ENCODE measurements at places on chromosomes 1 and 21.

GRCh38 chr21:43922949-43923348, 57.9 kb downstream of the AGPAT3 start:
- no peak for DNase-seq

DNA sequence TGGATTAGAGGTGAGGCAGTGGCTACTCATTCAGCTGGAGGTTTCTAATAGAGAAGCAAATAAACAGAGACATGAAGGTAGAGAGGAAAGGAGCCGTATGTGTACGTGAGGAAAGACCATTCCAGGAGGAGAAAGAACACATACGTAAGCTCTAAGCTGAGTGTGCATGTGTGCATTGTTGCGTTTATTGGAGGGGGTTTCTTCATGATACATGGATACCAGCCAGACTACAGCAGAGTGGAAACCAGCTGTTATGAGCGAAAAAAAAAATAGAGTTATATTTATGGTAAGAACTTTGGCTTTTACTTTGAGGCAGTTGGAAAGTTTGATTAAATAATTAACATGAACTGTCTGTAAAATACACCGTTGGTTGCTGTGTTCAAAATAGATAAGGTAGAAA, 173.4 kb upstream of the RGS18 start:
- DNase-seq: no peak

GRCh38 chr1:22264464-22265341, 121.8 kb upstream of the WNT4 start:
- no peak for DNase-seq

- no peak for DNase-seq
Measured at GRCh38 chr1:225577241-225577640, 75.7 kb downstream of the ENAH start.

DNA sequence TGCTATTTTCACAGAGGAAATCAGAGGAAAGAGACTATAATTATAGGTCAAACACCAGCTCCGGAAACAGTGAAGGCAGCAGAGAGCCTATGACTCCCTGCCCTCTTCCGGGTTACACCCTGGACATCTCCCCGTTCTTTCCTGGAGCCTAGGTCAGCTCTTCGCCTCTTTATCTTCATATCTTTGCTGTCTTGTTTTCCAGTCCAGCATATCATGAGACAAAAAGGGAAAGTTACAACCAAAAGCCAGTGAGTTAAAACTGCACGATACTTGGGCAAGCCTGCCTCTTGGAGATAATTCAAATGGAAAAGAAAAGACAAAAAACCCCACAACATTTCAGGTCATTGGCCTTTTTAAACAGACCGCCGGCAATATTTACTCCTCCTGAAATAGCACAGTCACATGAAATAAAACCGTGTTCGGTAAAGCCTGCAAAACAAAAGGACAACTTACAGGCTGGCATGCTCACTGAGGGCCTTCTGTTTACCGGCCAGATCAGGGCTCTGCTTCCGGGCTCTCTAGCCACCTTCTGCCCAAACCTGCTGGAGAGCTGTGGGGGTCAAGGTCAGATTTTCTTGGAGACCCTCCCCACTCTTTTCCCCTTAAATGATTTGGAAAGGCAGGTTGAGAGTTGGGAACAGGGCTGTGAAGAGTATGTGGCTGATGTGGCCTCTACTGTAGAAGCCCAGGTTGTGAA, 42.8 kb upstream of the PPP2R5A start:
- no peak for DNase-seq

DNA sequence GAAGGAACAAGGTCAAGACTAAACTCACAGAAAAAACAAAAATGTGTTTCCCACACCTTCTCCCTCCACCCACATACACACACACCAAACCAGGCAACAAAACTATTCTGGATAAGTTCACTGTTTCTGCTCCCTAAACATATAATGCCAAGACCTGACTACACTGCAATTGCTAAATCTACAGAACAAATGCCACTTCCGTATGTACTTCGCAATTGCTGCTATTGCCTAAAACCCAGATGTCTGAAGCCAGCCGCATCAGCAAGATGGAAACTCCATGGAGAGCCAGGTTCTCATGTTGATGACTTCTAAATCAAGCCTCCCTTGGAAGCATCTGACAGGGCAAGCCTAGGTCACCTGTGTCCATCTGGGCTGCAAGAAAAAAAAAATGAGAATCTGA, 8.3 kb upstream of the AIM2 start:
- no peak for DNase-seq

- DNase-seq: no peak
Measured at GRCh38 chr1:54465351-54465811, 59.2 kb upstream of the SSBP3 start.

- DNase-seq: no peak
Measured at GRCh38 chr1:170727963-170728362, 64.0 kb downstream of the PRRX1 start.

DNA sequence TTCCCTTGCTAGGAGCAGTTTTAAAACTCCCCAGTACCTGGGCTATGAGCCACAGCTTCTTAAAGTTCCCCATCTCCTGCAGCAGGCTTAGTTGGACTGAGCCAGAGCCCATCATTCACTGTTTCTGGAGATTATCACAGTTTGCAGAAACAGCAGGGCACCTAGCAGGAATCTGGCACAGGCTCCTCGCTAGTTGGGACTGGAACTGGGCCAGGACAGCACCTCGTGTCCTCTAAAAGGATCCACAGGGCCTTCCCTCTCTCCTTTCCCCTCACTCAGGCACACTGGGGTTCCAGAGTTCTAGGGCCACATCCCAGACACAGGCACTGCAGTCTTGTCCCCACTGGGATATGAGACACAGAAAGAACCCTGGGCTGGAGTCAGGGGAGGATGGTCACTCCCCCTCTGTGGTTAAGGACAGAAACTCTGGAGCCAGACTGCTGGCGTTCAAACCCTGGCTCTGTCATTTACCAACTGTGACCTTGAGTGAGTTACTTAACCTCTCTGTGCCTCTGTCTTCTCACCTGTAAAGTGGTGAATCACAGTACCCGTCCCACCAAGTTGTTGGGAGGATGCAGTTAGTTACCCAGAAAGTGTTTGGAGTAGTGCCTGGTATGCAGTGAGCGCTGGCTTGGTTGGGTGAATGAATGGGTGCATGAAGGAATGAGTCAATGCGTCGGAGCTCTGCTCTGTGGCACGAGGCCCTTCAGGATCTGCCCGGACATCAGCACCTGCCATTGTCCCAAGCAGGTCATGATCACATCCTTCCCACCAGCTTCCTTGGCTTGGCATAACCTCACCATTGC, 18.8 kb upstream of the ECE1 start:
- no peak for DNase-seq

GRCh38 chr1:183806125-183806524, 1.2 kb downstream of the RGL1 start:
- no peak for DNase-seq

- DNase-seq: peak; percentile 27
Measured at GRCh38 chr1:8523666-8524206, 205.8 kb downstream of the SLC45A1 start.

- no peak for DNase-seq
Measured at GRCh38 chr1:208603721-208604120, 359.5 kb upstream of the PLXNA2 start.

- no peak for DNase-seq
Measured at GRCh38 chr1:41382480-41383090, 21.4 kb downstream of the FOXO6 start.

- no peak for DNase-seq
Measured at GRCh38 chr1:209143916-209144315, 439.6 kb upstream of the CAMK1G start.

- no peak for DNase-seq
Measured at GRCh38 chr1:81174811-81175476, 625.8 kb upstream of the ADGRL2 start.
